NCI-H82 (cell line): ENCODE measurements at places on chromosomes 16 and 17.

DNA sequence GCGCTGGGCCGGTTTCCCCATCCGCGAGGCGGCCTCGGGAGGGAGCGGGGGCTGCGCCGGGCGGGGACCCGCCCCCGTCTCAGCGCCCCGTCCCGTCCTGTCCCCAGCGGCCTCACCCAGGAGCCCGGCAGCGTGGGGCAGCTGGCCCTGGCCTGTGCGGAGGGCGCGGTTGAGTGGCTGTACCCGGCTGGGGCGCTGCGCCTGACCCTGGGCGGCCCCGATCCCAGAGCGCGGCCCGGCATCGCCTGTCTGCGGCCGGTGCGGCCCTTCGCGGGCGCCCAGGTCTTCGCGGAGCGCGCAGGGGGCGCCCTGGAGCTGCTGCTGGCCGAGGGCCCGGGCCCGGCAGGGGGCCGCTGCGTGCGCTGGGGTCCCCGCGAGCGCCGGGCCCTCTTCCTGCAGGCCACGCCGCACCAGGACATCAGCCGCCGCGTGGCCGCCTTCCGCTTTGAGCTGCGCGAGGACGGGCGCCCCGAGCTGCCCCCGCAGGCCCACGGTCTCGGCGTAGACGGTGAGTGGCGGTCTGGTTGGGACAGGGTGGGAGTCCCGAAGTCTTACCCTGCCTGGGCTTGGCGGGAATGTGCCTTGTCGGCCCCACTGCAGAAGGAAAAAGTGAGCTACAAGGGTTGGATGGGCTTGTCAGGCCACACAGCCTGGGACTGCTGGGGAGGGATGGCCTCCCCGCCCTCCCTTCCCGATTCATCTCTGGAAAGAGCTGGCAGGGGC is 720 bp downstream of the METRN start:
- peak; percentile 41 for DNase-seq

- no peak for DNase-seq
Observed at GRCh38 chr17:16945136-16945482, 26.8 kb downstream of the TNFRSF13B start.

- peak; percentile 16 for DNase-seq
Observed at GRCh38 chr17:15233022-15233805, 31.9 kb downstream of the PMP22 start.

DNA sequence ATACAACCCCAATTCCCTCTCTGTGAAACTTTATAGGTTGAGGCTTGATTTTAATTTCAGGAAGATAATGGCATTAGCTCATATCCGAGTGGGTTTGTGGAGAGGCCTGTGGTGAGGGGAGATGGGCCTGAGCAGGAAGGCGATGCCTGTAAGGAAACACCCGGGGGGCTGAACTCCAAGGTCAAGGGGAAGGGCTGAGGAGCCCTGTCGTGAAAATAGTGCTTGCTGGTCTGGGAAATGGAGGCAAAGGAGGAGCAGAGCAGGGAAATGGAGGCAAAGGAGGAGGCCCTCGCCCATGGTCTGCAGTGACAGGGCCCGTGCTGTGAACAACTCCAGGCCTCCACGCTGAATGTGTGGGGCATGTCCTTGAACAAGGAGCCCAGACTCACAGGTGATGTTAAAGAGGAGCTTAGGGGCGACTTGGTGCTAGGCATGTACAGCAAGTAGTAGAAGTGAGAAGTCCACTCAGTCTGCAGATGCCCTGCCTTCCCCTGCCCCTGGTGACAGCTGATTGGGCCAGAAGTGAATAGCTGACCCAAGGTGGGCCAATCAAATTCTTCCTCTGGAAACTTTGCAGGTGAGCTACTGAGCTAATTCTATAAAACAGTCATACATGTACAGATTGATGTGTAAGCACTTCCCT is 38.1 kb downstream of the MRPS23 start:
- DNase-seq, result peak; percentile 52

DNA sequence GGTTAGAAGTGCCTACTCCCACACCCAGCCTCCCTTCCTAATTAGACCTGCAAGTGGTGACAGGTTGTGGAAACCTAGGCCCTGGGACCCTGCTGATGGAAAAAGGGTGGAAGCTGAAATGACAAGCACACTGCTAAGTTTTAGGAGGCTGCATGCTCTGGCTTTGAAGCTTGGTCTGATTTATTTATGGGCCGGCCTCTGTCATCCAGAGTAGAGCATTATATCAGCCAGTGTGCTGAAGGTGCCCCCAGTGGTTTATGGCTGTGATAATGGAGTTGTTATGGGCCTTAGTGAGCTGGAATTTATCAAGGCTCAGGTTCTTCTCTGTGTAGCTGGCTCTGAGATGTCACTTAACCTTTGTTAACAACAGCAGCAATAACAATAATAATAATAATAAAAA is 142.6 kb downstream of the UTP18 start:
- no peak for DNase-seq

DNA sequence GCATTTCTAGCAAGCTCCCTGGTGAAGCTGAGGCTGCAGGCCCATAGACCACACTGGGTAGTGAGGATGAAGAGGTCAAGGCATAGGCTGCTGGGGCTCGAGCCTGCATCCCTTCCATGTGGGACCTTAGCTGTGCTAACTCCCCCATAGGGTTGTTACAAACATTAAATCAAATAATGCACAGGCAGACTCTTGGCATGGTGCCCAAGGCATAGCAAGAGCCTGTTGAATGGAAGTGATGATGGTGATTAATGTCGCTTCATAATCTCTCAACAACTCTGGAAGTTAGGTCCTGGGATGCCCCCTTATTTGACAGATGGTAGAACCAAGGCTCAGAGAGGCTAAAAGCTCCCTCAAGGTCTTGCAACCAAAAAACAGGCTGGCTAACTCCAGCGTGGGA is 283.9 kb upstream of the EEF2KMT start:
- DNase-seq, result peak; percentile 93

DNA sequence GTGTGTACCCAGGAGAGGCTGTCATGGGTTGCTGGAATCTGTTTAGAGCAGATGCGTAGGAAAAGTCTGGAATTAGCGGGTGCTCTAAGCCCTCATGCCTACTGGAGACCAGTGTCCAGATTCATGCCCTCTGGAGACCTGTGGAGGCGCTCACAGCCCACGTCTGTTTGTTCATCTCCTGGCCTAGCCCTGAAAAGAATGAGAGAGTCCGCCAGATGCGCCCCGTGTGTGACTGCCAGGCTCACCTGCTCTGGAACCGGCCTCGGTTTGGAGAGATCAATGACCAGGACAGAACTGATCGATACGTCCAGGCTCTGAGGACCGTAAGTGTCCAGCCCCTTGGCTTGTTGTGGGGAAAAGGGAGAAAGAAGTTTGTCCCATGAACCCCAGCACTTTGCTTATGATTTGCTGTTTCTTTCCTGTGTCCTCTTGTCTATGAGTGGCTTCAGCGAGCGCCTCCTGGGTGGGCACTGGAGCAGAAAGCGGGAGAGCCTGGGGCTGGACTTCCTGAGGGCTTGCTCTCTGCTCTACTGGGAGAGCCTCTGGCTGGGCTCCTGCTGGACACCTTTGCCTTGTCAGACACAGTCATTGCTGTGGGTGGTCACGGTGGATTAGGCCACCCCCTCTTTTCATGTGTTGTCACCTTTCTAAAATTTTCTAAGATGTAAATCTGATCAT is 35.3 kb downstream of the PRMT7 start:
- no peak for DNase-seq

GRCh38 chr16:24729951-24730815 is 732 bp downstream of the TNRC6A start:
- peak; percentile 42 for DNase-seq

DNA sequence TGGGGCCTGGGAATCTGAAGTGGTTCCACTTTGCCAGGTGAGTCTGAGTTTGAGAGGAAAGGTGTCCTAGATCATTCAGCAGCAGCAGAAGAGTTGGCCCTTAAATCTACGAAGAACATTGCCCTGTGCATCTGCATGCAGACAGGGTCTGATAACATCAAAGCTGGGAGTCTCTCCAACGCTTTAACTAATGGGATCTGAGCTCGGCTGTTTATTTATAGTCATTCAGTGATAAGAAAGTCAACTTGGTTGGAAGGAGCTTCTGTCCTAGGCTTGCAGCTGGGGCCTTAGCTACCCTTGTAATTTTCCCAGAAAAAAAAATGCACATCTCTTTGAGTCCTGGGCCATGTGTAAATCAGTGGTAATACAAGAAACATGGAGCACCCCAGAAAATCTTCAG is 418.0 kb upstream of the HSBP1 start:
- DNase-seq, result no peak

GRCh38 chr17:75542728-75543336 is 17.3 kb downstream of the LLGL2 start:
- no peak for DNase-seq

DNA sequence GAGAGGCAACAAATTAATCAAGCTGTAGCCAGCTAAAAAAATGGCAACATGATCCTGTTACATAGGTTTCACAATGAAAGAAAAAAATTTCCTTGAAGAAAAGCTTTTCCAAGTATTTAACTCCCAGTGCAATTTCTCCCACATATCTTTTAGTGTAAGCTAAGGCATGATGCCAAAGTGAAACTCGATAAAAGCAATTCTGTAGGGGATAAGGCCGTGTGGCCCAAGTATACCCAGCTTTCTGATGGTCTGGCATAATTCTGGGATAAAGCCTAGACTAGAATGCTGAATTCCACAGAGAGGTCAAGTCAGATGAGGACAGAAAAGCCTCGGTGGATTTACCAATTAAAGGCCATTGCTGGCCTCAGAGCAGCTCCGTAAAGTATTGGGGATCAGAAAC is 36.2 kb downstream of the CTCF start:
- no peak for DNase-seq

GRCh38 chr16:75247249-75247648 is 4.2 kb downstream of the BCAR1 start:
- DNase-seq, result no peak

DNA sequence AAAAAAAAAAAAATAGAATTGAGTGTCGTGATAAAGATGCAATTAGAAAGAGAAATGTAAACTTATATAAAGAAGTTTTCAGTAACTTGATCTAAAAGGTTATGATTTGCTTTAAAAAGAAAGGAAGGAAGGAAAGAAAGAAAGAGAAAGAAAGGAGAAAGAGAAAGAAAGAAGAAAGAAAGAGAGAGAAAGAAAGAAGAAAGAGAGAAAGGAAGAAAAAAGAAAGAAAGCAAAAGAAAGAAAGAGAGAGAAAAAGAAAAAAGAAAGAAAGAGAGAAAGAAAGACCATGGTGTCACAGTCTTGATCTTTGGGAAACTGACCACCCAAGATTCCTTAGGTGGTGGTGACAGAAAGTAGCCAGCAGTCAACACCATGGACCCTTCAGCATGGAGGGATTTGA is 4.3 kb upstream of the CCL3 start:
- DNase-seq, result no peak

DNA sequence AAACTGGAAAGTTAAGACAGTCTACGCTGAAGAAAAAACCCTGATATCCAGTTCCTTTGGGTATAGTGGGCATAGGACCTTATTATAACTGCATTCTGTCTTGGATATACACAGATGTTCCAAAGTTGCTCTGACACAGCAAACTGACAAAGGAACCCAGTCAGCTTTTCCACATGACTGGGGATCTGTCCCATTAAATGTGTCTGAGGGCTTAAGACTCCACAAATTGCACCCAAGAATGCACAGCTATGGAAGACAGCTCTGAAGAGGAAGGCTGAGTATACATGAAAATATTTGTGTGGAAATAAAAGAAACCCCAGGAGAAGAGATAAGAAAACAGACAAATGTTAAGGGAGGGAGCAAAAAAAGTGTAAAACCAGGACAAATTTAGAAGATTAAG is 114.1 kb downstream of the SPAG9 start:
- DNase-seq, result no peak

DNA sequence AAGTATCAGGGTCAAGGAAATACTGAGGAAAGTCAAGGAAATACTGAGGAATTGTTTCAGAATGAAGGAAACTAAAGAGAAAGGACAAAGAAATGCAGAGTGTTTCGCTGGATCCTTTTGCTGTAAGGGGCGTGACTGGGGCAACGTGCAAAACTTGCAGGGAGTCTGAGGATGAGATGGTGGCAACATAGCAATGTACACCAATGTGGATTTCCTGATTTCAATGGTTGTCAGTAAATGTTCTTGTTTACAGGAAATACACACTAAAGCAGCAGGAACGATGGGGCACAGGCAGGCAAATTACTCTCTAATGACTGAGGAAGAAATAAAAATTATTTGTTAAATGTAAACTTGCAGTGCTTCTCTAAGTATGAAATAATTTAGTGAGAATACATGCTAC is 34.4 kb downstream of the ZZEF1 start:
- DNase-seq, result no peak

DNA sequence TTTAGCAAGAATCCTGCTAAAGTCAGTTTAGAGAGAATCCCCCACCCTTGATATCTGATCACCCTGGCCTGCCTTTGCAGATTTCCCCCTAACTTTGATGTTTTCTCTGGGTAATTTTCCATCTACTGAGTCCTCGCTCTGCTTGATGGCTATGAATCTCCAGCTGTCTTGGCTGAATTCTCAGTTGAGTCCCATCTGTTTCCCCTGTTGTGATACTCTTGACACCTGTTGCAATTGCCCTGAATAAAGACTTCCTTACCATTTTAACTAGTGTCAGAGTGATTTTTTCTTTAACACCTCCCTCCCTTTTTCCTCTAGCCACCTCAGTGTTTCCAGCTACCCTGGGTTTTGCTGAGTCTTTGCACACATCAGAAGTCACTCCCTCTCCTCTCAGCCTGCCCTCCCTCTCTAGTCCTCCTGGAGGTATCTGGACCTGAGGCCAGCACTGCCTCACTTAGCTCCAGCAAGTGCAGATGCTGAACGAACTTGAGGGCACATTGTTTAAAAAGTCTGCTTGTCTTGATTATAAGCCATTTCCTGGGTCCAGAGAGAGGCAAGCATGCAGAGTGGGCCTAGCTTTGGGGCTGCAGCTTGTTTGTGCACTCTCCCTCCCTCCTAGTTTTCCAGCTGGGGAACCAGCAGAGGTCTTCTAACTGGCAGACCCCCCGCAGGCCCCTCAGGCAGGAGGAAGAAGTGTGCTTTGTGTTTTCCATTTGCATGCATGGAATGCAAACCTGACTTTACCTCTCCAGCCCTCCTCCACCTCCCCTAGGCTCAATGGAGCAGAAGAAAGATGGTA is 33.2 kb downstream of the SPACA3 start:
- DNase-seq, result no peak

DNA sequence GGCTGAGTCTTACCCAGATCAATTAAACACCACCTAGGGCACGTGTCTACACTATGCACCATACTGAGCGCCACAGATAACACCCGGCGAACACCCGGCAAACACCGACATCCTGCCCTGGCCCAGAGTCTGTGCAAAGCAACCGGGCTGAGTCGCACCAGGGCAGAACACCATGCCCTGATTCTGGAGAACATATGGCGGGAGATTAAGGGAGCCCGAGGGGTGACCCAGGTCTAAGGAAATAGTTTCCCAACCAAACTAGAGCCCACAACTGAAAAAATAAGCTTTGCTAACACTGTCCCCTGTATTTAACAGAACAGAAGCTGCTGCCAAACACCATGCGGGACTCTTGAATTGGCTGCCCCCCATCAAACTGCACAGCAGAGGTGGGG is 22.1 kb downstream of the MYO18A start:
- DNase-seq, result peak; percentile 75

GRCh38 chr17:78818152-78818846 is 22.3 kb downstream of the USP36 start:
- DNase-seq, result no peak

- DNase-seq, result no peak
Observed at GRCh38 chr16:84528322-84528721, 23.9 kb upstream of the MEAK7 start.

GRCh38 chr17:64614266-64615027 is 47.7 kb downstream of the SMURF2 start:
- peak; percentile 29 for DNase-seq

GRCh38 chr17:75152523-75152921 is 1.8 kb downstream of the JPT1 start:
- peak; percentile 57 for DNase-seq

- no peak for DNase-seq
Observed at GRCh38 chr16:49899991-49900695, 44.2 kb upstream of the ZNF423 start.
